ENCODE measurements at places on chromosomes 5 and 9.
A peak's percentile ranks its signal among the peaks of the same experiment; 100 is the strongest.

DNA sequence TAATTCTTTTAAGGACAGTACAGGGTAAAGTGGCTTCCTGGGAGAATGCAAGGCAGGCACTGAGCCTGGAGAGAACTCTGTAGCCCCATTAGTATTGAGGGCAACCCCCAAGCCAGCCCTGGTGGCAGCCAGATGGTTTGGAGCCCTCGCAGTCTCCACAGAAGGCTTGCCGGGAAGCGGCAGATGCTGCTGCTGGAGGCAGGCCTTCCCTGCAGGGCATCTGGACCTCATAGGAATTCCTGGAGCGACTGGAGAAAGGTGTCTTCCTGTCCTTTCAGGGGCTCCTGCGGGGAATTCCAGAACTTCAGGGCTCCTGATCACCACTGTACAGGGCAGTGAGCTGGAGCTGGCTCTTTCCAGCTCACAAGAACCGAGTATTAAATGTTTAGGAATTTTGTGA, 167.5 kb downstream of the INSYN2B start:
- no peak for DNase-seq

GRCh38 chr5:173789031-173789920, 98.9 kb upstream of the CPEB4 start:
- DNase-seq: no peak

- no peak for DNase-seq
Observed at GRCh38 chr5:180491496-180491895, 2.7 kb upstream of the CNOT6 start.

DNA sequence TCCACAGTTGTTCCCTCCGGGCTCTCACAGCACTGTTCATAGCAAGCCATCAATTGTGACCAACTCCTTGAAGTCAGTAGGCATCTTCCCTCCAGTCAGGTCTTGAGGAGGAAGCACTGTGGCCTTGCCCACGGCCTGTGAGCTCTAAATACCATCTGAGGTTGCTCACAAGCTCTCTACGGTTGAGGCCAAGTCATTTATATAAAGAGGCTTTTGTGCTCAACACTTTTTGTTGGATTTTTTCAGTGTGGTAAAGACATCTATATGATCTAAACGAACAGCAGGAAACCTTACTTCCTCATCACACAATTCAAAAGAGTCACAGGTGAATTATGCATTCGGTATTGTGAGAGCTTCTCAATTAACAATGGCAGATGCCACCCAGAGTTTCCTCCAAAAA, 97.3 kb downstream of the ZNF462 start:
- DNase-seq: no peak

GRCh38 chr9:82729991-82730589, 332.9 kb downstream of the RASEF start:
- DNase-seq: peak; percentile 97

DNA sequence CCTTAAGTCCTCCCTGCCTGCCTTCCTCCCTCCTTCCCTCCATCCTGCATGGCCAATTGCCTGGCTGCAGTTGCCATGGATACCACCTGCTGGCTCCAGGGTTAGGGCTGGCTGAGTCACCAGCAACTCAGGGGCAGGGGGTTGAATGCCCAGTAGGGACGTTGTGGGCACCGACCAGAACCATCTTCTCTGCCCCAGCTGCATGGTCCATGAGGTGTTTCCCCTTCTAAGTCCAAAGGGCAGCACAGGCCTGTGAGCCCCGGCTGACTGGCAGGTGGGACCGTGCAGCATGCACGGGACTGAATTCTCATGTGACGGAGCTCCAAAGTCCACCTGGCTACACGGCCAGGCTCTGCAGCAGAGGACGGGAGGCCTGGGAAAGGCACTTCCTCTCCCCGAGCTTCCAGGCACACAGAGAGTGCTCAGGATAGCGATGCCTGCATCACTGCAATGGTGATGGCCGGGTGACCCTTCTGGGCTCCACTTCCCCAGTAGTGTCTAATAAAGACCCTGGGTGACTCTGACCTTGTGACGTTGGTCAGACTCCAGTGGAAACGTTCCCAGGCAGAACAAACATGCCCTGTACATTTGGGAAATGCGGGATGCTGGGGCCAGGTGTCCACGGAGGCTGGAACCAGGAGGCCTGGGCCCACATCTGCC, 5.7 kb downstream of the ASS1 start:
- no peak for DNase-seq

- DNase-seq: no peak
Observed at GRCh38 chr5:73786043-73786831, 160.2 kb downstream of the ARHGEF28 start.

DNA sequence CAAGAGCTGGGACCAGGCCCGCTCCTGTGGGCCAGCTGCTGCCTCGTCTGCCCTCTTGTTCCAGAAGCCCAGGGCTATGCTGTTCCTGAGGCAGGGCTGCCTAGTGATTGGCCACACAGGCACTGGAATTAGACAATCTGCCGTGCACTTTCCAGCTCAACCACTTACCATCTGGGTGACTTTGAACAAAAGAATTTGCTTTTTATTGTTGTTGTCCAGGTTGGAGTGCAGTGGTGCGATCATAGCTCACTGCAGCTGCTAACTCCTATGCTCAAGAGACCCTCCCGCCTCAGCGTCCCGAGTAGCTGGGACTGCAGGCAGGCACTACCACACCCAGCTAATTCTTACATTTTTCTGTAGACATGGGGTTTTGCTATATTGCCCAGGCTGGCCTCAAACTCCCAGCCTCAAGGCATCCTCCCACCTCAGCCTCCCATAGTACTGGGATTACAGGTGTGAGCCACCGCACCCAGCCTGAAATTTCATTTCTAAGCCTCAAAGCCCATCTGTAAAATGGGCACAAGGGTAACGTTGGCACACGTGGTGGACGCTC, 1.2 kb upstream of the NEK6 start:
- peak; percentile 65 for DNase-seq

DNA sequence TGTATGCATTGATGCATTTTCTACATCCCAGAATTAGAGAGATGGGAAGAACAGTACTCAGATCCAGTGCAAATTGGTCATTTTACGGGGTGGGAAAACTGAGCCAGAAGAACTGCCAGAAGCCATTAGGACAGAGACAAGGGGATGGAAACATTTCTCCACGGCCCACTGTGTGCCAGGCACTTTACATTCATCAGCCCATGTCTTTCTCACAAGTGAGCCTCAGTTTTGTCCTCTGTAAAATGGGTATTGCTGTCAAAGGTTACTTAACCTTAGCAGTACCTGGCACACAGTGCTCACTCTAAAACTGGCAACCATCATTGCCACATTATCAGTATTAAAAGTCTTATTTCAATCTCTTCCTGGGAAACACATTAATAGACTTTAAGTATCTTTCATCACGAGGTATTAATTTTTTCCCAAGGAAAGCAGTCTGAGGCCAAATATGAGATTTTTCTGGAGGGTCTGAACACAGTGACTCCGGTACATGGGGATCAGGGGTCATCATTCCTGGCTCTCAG, 5.2 kb downstream of the DUSP1 start:
- DNase-seq: no peak

DNA sequence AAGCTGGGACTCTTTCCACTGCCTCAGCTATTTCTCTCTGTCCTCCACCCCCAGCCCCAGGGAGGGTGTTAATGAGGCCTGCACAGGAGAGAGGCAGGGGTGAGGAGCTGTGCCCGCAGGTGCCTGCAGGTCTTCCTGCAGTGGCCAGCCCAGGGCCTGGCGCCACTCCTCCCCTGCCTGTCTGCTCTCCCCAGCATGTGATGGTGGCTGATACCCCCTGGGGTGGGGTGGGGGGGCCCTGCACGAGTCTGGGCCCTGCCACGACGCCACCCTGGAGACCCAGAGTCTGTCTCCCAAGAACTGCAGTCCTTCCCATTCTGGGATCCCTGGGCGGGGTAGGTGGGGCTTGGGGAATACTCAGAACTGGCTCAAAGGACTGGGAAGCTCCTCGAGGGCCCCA, 166.4 kb upstream of the SMIM23 start:
- no peak for DNase-seq

- DNase-seq: peak; percentile 9
Observed at GRCh38 chr9:111099199-111100008, 61.1 kb upstream of the LPAR1 start.

- DNase-seq: no peak
Observed at GRCh38 chr5:169777159-169777558, 140.1 kb downstream of the DOCK2 start.

DNA sequence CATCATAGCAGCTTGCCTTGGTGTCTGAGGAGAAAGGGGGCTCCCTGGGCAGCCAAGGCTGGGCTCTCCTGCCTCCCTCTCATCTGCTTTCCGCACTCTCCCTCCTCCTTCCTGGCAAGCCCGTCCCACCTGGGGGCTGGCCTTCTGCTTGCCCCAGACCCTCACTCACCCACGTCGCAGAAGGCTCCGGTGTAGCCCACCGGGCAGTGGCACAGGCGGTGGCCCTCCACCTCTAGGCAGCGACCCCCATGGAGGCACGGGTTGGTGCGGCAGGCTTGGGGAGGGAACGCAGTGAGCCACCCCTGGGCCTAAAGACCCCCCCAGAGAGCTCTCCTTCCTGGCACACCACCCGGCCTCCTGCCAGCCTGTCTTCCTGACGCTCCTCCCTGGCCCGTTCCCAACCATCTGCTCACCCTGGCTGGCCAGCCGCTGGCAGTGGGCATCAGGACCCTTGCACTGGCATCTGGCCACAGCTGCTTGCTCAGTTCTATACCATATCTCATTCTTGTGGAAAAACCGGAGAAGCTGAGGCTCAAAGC, 4.2 kb upstream of the PFN3 start:
- no peak for DNase-seq

DNA sequence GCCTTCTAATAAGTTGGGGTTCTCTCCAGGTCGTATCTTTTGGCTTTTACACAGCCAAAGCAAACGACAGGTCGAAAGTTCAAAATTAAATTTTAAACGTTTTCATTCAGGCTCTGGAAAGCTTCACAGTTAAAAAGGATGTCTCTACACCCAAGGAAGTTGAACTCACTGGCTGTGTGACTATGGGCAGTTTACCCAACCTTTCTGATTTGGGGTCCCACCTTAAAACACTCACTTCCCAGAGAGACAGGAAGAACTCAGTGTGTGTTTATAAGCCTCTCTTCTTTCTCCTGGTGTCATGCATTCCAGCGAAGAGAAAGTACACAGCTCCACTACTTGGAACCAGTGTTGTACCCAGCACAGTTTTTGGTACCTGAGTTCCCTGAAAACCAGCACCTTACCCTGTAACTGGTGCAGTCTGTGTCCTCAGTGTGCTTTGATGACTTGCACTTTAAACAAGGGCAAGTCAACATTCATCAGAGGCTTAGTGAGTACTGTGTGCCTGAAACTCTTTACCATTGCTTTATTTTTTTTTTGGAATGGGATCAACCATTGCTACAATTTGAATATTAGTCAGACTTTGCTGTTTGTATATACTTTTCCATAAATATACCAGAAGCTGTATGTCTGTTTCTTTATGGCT, 1.7 kb downstream of the SRD5A1 start:
- no peak for DNase-seq

GRCh38 chr9:137974746-137975526, 97.4 kb downstream of the CACNA1B start:
- DNase-seq: no peak

DNA sequence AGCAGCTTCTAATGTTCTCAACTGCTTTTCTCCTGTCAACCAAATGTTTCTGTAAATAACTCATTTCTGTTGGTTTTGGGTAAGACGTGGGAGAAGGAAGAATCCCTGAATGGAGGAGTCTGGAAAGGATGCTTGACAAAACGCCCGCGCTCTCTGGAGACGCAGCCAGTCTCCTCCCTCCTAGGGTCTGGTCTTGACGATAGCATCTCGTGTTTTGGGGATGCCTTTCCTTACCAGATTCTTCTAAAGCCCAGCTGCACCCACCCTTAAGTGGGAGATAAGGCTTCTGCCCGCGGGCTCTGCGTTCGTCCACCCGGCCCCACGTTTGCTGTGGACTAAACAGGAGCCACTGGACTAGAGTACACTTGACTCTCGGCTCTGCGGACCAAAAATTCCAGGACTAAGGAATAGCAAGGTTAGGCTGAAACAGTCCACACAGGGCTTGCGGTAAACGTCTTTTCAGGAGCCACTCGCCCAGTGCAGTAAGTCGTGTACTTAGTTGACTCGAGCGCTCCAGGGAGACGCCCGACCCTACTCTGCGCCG, 491 bp upstream of the CTSL start:
- peak; percentile 20 for DNase-seq

DNA sequence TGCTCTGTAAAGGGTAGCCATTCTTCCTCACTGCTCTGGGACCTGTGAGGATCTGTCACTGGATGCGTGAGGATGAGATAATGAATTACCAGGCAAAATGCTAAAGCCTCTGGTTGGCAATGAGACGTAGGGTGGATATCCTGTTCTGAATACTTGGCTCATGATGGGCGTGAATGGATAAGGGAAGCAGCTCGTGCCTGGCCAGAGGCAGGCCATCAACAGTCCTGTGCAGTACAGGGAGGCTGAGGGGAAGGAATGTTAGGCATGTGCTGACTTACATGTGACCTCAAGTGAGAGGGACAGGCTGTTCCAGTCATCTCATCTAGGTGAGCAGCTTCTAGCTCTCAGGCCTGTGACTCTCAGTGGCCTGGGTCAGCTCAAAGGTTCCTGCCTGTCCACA, 172.8 kb downstream of the CARTPT start:
- no peak for DNase-seq

- DNase-seq: no peak
Observed at GRCh38 chr9:126411948-126412284, 85.3 kb downstream of the MVB12B start.

- DNase-seq: no peak
Observed at GRCh38 chr9:7671847-7672246, 127.7 kb downstream of the DMAC1 start.

- no peak for DNase-seq
Observed at GRCh38 chr5:152066784-152067183, 142.1 kb upstream of the GLRA1 start.
